ENCODE measurements at places on chromosomes 1 and 21. TPM values are rescaled to one million over a fixed set of nuclear protein-coding genes. Genes with fewer than 3 reads are reported as not detected.

Gene BECN2
- total RNA-seq = not detected

GRCh38 chr1:22665752-22666151, 12.7 kb downstream of the C1QB start:
- H3K36me3 ChIP-seq = no peaks in the 10 kb centered on the region
- H3K4me1 ChIP-seq = no peaks in the 10 kb centered on the region
- no peak overlapping the region for H3K4me3 ChIP-seq
- no peaks in the 10 kb centered on the region for H3K27me3 ChIP-seq

GRCh38 chr1:247487057-247487456, 29.2 kb upstream of the OR2B11 start:
- no peaks in the 10 kb centered on the region for H3K27me3 ChIP-seq
- no peak overlapping the region for H3K27ac ChIP-seq
- DNase-seq = peak; percentile 20
- H3K4me1 ChIP-seq = no peaks in the 10 kb centered on the region
- no peaks in the 10 kb centered on the region for H3K36me3 ChIP-seq
- H3K4me3 ChIP-seq = no peak overlapping the region

DNA sequence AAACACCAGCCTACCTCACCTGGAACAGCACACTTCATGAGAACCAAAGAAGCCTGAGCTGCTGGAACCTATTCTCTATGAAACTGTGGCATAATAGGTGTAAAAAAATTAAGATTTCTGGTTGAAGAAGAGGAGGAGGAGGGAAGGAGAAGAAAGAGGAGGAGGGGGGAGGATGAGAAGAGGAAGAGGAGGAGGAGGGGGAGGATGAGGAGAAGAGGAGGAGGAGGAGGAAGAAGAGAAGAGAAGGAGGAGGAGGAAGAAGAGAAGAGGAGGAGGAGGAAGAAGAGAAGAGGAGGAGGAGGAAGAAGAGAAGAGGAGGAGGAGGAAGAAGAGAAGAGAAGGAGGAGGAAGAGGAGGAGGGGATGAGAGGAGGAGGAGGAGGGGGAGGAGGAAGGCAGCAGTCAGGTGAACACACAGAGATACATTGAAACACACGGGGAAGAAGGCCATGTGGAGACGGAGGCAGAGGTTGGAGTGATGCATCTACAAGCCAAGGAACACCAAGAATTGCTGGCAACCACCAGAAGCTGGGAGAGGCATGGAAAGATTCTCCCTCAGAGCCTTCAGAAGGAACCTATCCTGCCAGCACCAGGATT, 8.2 kb downstream of the ACTA1 start:
- no peak overlapping the region for H3K27ac ChIP-seq
- peaks cover 2% of the 10 kb centered on the region for H3K27me3 ChIP-seq
- H3K4me3 ChIP-seq = no peak overlapping the region
- no peaks in the 10 kb centered on the region for H3K36me3 ChIP-seq

DNA sequence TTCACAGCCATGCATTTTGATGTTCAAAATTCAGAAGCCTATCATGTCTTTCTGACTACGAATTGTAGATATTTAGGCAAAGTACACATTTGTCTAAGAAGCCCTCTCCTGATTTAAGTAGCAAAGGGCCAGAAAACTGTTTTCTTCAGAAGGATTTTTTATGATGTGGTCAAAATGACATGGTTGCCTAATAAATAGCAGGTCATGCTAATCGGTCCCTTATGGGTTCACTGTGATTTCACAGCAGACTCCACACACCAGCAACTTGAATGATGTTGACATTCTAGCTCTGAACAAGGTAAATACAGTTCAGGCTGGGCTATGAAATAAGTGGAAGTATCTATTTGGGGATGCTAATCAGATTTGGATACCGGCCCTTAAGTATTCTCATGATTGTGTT, 178.7 kb upstream of the DPYD start:
- no peak overlapping the region for H3K4me3 ChIP-seq
- H3K27me3 ChIP-seq = no peaks in the 10 kb centered on the region
- H3K4me1 ChIP-seq = no peaks in the 10 kb centered on the region
- DNase-seq = no peak
- no peaks in the 10 kb centered on the region for H3K36me3 ChIP-seq
- no peak overlapping the region for H3K27ac ChIP-seq

Gene CHRM3
- not detected for total RNA-seq

DNA sequence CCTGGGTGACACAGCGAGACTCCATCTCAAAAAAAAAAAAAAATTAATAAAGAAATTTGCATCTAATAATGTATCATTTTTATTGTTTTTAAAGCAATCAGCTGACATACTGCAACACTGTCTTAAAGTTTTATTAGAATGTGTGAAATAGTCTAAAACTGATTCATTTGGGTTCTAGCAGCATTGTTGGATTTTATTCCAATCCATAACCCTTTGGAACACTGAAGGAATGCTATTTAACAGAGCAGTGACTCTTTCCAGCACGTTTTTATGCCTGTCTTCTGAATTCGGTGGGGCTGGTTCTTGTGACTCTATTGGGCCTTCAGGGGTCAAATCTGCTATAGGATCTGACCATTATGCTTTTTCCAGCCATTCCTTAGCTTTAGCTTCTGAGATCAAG, 18.2 kb upstream of the FMO4 start:
- no peaks in the 10 kb centered on the region for H3K36me3 ChIP-seq
- no peak overlapping the region for H3K27ac ChIP-seq
- DNase-seq = no peak
- H3K27me3 ChIP-seq = no peaks in the 10 kb centered on the region

DNA sequence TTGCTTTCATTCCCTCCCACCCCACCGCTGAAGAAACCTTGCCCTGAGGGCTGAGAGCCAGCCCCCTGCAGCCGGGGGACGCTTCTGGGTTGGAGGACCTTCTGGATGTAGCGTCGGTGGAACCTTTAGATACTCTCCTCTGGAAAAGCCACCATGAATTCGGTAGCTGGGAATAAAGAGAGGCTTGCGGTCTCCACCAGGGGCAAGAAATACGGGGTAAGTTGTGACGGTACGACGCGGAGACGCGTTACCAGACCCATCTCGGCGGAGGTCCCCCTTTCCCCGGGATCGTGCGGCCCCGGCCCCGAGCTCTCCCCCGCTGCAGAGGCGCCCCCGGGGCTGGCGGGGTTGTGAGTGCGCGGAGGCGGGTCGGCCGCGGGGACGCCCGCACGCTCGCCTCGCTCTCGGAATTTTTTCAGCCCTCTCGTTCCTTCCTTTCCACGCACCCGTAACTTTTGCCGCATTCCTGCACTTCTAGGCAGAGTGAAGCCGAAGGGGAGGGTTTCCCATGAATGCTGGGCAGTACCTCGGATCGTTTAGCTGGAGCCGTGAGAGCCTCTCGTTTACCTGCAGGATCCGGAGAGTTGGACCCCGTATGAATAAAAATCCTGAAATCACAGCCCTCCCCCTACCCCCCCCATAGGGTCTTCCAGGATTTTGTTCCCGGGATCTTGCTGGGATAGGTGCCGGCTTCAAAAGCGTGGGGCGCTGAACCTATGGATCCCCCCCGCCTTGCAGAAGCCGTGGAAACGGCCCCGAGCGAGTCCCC, 671 bp downstream of the KIF26B start:
- H3K36me3 ChIP-seq = no peaks in the 10 kb centered on the region
- peaks cover 47% of the 10 kb centered on the region for H3K4me1 ChIP-seq
- H3K27me3 ChIP-seq = peaks cover 14% of the 10 kb centered on the region
- H3K27ac ChIP-seq = no peak overlapping the region
- H3K4me3 ChIP-seq = peak overlapping the region; percentile 54

GRCh38 chr1:180566495-180566894, 7.7 kb downstream of the OVAAL start:
- H3K27ac ChIP-seq = no peak overlapping the region
- H3K4me3 ChIP-seq = no peak overlapping the region
- no peak for DNase-seq
- no peaks in the 10 kb centered on the region for H3K27me3 ChIP-seq
- peaks cover 36% of the 10 kb centered on the region for H3K4me1 ChIP-seq

Gene CYYR1
- total RNA-seq = not detected

Gene CSF3R
- 3.5 TPM for total RNA-seq

GRCh38 chr1:108704496-108704895, 8.2 kb upstream of the FNDC7 start:
- peaks cover 10% of the 10 kb centered on the region for H3K36me3 ChIP-seq
- no peak overlapping the region for H3K27ac ChIP-seq
- no peak overlapping the region for H3K4me3 ChIP-seq
- no peak for DNase-seq

DNA sequence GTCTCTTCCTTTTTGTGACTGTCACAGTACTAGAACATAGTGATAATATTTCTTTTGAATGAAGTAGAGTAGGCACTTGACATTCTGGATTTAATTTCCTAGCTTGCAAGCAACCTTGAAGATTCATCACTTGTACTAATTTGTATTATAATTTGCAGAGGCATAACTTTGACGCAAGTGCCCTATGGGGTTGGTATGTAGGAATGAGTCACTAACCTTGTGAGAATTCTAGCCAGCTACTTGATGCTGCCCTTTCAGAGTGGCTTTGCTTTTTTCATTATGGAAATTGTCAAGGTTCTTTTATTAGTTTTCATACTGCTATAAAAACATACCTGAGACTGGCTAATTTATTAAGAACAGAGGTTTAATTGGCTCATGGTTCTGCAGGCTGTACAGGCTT, 13.7 kb upstream of the DPH5 start:
- no peaks in the 10 kb centered on the region for H3K36me3 ChIP-seq
- no peak overlapping the region for H3K4me3 ChIP-seq
- DNase-seq = no peak
- H3K27me3 ChIP-seq = no peaks in the 10 kb centered on the region
- H3K4me1 ChIP-seq = no peaks in the 10 kb centered on the region

Gene ST6GALNAC5
- total RNA-seq = not detected

DNA sequence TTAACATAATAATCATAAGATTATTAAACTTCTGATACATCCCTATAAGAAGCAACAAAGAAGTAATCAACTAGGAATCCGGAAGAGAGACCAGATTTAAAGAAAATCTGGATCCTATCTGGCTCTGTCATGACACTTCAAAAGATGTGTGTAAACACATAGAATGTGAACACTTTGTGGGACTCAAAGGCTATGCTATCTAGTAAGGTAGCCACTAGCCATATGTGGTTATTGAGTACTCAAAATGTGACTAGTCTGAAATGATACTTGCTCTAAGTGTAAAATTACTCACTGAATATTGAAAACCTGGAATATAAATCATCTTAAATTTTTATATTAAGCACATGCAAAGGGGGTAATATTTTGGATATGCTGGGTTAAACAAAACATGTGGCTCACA, 8.7 kb downstream of the FUBP1 start:
- H3K4me3 ChIP-seq = no peak overlapping the region
- H3K4me1 ChIP-seq = peaks cover 36% of the 10 kb centered on the region
- DNase-seq = no peak
- H3K27me3 ChIP-seq = no peaks in the 10 kb centered on the region

DNA sequence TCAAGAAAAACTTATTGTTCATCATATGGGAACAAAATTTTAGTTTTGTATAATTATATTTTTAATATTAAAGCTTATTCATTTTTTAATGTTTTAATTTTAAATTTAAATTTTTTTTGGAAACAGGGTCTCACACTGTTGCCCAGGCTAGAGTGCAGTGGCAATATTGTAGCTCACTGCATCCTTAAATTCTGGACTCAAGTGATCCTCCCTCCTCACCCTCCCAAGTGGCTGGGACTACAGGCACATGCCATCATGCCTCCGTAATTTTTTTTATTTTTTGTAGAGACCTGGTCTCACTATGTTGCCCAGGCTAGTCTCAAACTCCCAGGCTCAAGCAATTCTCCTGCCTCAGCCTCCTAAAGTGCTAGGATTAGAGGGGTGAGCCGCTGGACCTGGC, 20.2 kb upstream of the FAM76A start:
- no peak overlapping the region for H3K27ac ChIP-seq
- no peaks in the 10 kb centered on the region for H3K36me3 ChIP-seq
- no peak for DNase-seq
- H3K27me3 ChIP-seq = no peaks in the 10 kb centered on the region

Gene ADGRL2
- total RNA-seq = 14.5 TPM

GRCh38 chr21:32727687-32728455, at the start of gene SYNJ1:
Gene SYNJ1, minus strand, starts transcription at chr21:32728013. Its CDS starts 1,118 bp downstream, at chr21:32726895.
- no peaks in the 10 kb centered on the region for H3K27me3 ChIP-seq
- peak; percentile 87 for DNase-seq
- H3K36me3 ChIP-seq = no peaks in the 10 kb centered on the region
- H3K27ac ChIP-seq = peak within 1 kb of the TSS; percentile 84
- H3K4me1 ChIP-seq = peaks cover 15% of the 10 kb centered on the region
- peak within 1 kb of the TSS; percentile 76 for H3K4me3 ChIP-seq

DNA sequence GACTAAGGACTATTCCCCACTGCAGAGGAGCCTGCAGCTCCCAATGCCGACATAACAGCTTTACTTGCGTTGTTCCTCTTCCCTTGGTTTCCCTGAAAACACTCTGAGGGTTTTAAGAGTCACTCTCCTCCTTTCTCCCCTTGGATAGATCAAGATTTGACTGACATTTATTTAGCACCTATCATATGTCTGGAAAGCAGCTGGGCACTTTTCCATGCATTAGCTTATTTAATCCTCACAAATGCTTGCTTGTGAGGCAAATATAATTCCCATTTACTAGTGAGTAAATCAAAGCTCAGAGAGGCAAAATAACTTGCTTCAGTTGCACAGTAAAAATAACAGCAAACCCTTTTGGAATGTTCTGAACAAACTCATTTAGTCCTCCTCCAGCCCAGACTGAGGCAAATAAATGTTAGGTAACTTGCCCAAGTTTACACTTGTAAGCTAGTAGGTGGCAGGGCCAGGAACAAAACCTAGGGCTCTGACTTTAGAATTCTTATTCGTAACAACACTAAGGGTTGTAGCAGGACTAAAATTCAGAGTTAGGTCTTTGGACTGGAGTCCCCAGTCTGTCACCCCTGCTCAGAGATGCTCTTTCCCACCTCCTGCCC, 81.4 kb downstream of the KCND3 start:
- no peaks in the 10 kb centered on the region for H3K4me1 ChIP-seq
- H3K4me3 ChIP-seq = no peak overlapping the region
- DNase-seq = no peak
- H3K27me3 ChIP-seq = peaks cover 19% of the 10 kb centered on the region
- H3K27ac ChIP-seq = no peak overlapping the region
- no peaks in the 10 kb centered on the region for H3K36me3 ChIP-seq

- no peaks in the 10 kb centered on the region for H3K27me3 ChIP-seq
- no peak overlapping the region for H3K27ac ChIP-seq
- H3K36me3 ChIP-seq = no peaks in the 10 kb centered on the region
- peaks cover 42% of the 10 kb centered on the region for H3K4me1 ChIP-seq
Observed at GRCh38 chr1:41480204-41481108, 4.0 kb downstream of the EDN2 start.

GRCh38 chr21:31943561-31943960, 70.7 kb downstream of the HUNK start:
- H3K4me3 ChIP-seq = no peak overlapping the region
- H3K27me3 ChIP-seq = no peaks in the 10 kb centered on the region
- no peak overlapping the region for H3K27ac ChIP-seq
- peaks cover 39% of the 10 kb centered on the region for H3K4me1 ChIP-seq
- no peak for DNase-seq

DNA sequence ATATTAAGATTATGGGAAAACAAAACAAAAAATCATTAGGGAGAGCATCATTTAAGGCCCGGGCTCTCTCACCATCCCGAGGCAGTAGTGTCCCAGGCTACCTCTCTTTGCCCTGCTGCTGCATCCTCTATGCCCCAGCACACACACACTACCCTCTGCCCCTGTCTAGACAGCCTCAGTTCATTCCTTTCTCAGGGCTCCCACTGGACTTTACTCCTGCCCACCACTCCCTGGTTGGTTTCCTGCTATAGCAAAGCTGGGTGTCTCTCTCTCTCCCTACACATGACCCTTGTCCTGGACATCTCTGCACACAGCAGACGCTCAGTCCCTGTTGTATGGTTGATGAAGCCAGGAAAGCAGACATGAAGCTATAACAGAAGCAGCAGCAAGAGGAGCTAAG, 30.7 kb downstream of the GNG12 start:
- no peaks in the 10 kb centered on the region for H3K36me3 ChIP-seq
- no peak overlapping the region for H3K4me3 ChIP-seq
- no peaks in the 10 kb centered on the region for H3K4me1 ChIP-seq
- no peak for DNase-seq
- no peak overlapping the region for H3K27ac ChIP-seq
- peaks cover 5% of the 10 kb centered on the region for H3K27me3 ChIP-seq
